ENCODE measurements at places on chromosomes 16 and 17.

- no peak for DNase-seq
Observed at GRCh38 chr17:56523042-56523441, 70.5 kb upstream of the NOG start.

GRCh38 chr17:44376124-44376523 is 12.5 kb upstream of the FAM171A2 start:
- DNase-seq: no peak

DNA sequence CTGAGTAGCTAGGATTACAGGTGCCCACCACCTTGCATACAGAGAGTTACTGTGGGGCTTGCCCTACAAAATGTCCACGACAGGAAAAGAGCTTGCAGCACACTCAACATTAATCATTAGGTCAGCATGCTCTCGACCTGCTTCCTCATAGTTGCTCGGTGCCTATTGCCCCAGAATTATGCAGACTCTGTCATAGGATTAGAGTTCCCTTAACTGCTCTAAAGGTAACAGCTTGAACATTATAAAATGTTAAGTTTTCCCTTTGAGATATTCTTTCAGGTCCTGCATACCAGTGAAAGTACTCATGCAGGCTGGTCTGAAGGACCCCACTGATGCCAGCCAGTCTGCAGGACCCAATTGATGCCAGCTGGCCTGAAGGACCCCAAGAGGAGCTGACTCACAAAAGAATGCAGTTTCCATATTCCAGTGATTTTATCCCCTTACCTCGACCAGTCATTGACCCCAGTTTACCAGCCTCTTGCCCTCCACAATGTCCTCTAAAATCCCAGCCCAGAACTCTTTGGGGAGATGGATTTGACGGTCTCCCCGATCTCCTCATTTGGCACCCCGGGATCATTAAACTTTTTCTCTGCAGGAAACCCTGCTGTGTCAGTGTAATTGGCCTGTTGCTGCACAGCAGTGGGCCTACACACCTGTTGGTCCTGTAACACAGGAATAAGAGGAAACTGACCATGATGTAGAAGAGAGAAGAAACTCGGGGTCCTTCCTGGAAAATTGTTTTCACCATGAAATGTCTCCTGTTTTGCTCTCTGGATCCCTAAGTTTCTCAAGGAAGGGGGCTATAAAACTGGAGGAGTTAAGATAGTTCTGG is 10.6 kb downstream of the ICAM2 start:
- DNase-seq: no peak

DNA sequence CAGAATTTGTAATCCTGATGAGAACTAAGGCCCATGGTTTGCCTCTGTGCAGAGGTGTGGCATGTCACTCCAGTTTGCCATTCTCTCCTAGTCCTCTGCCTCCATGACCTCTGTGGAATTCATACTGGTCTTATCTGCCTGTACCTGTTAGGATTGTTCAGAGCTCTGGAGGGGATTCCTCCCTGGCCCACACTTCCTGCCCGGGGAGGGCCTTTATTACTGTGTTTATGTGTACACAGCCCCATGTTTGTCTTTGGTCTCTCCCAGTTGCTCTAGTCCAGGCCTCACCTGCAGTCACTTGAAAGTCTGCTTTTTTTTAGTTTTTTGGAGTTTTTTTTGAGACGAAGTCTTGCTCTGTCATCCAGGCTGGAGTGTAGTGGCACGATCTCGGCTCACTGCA is 36.4 kb downstream of the RHBDL3 start:
- DNase-seq: no peak

- no peak for DNase-seq
Observed at GRCh38 chr16:62596125-62596524, 559.9 kb upstream of the CDH8 start.

DNA sequence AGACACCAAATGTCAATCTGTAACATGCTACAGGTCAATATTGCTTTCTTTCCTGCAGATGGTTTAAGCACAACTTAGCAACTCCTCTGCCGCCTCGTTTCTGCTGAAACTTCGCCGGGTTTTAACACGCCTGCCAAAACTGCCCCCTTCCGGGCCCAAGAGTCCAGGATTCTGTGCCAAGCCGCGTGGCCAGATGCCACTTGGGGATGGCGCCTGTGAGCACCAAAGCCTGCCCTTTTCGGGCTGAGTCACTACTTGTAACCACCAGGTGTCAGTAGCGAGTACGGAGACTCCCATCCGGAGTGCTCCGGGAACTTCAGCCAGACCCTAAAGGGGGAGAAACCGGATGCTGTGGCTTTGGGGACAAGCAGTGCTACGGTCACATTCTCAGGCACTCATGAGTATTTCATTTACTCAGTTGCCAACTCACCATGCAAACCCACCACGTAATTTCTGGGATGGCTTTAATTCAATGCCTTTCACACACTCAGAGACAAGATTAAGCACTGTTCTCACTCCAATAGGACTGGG is 7.8 kb downstream of the PMP22 start:
- DNase-seq: peak; percentile 3

- DNase-seq: no peak
Observed at GRCh38 chr17:40063187-40063771, 514 bp downstream of the THRA start.

DNA sequence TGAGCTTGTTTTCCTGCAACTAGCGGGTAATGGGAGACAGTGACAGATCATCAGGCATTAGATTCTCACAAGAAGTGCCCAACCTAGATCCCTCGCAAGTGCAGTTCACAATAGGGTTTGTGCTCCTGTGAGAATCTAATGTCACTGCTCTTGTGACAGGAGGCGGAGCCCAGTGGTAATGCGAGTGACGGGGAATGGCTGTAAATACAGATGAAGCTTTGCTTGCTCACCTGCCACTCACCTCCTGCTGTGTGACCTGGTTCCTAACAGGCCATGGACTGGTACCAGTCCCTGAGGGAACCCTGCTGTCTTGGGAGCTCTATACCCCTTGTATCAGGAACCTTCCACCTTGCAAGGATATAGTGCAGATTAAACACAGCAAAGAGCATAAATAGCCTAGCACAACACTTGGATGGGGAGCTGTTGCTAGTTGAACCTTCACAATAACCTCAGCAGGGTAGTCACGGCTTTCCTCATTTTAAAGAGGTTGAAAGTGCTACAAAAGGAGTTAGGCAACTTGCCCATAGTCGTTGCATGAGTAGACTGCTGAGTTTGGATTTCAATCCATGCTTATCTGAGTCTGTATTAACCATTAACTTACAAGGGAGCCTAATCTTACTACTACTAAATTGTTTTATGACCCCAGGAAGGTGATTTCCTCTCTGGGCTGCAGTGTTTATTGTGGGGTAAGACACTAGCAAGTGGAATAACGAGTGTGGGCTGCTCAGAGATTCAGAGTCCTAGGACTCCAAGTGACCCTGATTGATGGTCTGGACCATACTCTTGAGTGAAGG is 156.6 kb upstream of the ZFHX3 start:
- no peak for DNase-seq

DNA sequence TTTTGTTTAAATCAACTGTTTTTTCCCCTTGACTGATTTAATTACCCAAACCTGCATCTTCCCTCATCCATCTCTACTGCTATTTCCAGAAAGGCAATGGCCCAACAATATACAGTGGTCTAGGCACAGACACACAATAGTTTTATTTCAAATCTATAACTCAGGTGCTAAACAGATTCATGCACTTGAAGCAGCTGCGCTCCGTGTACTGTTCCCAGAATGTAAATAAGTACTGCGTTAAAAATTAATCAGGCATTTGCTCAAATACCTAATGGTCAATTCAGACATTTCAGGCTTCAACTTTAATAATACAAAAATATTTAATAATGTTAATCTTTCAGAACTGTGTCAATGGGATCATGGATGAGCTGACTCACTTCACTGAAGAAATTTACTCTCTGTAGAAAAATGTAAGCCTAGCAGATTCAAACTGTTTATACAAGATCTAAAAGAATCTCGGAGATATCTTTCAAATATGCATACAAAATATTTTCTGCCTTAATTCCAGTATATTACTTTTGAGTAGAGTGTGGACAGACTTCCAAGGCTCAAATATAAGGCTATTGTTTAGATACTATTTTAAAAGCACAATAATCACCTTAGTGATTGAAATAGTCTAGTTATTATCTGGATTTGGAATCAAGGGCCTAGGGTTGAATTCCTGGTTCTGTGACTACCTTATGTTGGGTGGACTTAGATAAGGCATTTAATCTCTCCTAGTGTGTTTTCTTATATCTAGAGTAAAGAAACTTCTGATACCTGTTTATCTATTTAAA is 97.4 kb upstream of the PSMD7 start:
- no peak for DNase-seq

GRCh38 chr16:12458591-12459358 is 344.9 kb downstream of the CPPED1 start:
- no peak for DNase-seq

DNA sequence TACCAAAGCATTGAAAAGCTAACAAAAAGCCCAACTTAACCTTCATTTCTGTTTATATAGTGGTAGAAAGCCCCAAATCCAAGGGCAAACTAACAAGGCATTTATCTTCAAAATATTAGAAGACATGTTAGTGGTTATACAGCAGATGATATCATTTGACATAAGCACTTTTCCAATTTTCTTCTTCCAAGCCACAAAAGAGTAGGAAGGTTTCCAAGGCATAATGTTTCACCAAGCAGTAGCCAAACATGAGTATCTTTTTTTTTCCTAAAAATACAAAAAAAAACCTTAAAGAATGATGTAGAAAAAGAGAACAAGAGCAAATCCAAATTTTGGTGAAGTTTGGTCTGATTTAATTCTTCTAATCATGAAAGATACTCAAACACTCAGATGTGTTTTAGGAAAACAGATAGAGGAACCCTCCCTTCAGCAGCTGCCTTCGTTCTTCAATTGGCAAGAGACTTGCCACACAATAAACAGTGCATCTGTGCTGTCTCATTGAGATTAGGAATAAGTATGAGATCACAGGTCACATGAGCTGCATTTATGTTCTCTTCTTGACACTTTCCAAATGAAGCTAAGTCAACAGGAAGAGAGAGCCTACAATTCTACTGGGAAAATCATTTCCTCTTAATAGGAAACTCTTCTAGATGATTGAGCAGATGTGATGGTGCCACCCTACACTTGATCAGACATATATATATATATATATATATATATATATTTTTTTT is 106.7 kb downstream of the TTC19 start:
- DNase-seq: no peak

- DNase-seq: no peak
Observed at GRCh38 chr16:88535191-88535856, 34.9 kb upstream of the ZC3H18 start.

- no peak for DNase-seq
Observed at GRCh38 chr16:74716355-74716754, 15.7 kb upstream of the MLKL start.

GRCh38 chr17:63191610-63192009 is 225.6 kb downstream of the TANC2 start:
- DNase-seq: no peak

- DNase-seq: no peak
Observed at GRCh38 chr17:61875285-61875684, 12.0 kb upstream of the BRIP1 start.

GRCh38 chr17:48549914-48550501 is 5.1 kb upstream of the HOXB2 start:
- DNase-seq: no peak

DNA sequence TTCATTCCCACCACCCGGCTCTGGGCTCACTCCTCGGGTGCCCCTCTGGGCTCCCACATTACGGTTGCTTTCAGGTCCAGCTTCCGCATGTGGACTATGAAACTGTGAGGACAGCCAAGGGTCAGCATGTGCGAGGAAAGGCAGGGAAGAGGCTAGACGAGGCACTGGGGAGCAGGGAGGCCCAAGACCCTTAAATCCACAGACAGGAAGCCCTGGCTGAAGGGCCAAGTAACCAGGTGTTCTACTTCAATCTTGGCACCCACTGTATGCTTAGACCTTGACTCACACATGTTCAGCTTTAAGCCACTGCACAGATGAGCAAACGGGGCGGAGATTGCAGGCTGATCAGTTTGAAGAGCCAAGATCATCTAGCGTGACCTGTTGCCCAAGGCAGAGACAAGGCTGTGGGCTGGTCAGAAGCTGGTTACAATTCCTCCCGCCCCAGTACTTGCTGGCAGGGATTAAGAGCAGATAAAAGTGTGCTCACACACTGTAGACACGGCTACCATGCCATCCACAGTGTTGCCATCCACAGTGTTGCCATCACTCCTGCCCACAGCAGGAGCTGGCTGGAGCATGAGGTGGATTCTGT is at the start of gene CES4A:
Gene CES4A (plus strand): TSS at position 393 of the 592 bp plus-strand sequence. CDS start 184 bp downstream, at position 577.
- peak; percentile 27 for DNase-seq

- DNase-seq: no peak
Observed at GRCh38 chr17:57585341-57586195, 159.5 kb downstream of the CCDC182 start.

- peak; percentile 98 for DNase-seq
Observed at GRCh38 chr16:29825145-29826044, 5.1 kb downstream of the MVP start.

Data from NCI-H524 treated with DMSO at 0.1 percent for 48 hours (cell line).